ENCODE measurements at places on chromosomes 12 and 14.

DNA sequence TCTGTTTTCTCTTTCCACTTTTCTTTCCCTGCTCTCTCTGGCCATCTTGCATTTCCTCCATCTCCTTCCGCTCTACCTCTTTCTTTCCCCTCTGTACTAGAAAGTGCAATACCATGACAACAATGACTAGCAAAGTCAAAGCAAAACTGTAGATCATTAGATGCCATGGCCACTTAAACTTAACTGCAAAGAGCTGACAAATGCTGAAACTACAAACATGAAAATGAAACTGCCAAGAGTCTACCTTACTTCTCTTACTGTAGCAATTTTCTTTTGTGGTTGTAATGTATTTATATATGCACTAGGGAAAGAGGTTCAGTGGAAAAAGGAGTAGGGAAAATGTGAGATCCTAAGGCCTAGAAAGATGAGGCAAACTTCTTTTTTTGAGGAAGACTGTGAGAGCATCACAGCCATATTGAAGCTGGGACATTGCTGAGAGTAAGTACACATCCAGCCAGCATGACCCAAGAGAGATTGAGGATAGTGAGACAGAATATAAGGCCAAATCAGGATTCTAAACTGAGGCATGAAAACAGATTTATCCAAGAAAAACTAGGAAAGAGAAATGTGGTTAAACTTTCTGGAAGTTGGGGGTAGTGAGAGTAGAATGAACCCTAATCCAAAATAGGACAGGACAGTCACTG is 276.6 kb upstream of the NAV3 start:
- peak; percentile 39 for DNase-seq

GRCh38 chr14:20597108-20597507 is 5.9 kb upstream of the RNASE12 start:
- DNase-seq: no peak

GRCh38 chr12:52162981-52163380 is 28.8 kb downstream of the KRT80 start:
- DNase-seq: no peak

GRCh38 chr12:112928978-112929377 is 9.3 kb upstream of the OAS3 start:
- DNase-seq: no peak

DNA sequence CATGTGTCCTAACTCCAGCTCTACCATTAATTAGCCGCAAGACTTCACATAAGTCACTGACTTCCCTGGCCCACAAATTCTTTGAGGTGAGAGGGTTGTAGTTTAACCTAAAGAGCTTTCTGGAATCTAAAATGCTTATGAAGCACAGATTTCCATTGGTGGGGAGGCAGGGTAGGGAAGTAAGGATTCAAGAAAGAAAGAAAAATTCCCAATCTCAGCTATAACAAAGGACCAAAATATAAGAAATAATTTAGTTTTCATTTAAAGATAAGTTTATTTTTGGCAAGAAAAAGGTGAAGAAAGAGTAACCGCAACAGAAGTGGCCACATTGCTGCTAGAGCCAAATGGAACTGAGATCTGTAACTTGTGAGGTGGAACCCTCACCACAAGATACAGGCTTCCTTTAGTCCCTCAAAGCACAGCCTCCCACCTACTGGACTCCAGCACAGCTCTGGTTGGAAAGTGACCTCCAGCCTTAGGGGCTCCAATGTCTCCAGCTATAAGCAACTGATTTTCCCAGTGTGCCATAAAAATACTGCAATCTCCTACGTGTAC is 23.6 kb downstream of the DAD1 start:
- no peak for DNase-seq

DNA sequence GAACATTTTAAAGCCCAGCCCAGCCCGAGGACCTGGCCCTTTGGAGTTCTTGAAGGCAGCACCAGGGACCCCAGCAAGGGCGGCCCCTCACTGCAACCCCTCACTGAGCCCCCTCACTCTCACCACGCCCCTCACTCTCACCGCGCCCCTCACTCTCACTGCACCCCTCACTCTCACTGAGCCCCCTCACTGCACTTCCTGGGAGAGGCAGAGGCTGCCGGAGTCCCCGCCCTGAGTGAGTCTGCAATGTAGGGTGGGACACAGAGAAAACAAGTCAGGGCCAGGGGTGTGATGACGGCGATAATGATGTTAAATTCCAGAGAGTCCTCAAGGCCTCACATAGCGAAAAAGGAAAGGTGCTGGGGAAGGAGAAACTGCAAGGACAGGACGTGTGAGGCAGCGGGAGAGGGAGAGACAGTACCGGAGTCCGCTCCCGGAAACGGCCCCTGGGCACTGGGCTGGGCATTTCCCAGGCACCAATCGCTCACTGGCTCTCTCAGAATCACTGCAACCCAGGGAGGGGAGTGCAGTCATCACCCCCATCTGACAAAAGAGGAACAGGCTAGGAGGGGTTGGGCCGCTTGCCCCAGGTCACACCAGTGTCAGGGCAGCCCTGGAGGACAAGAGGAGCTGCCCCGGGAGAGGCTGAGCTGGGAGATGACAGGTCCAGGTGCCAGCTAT is 24.9 kb downstream of the CCDC88C start:
- DNase-seq: no peak

GRCh38 chr14:60648934-60649874 is at the start of gene SIX1:
TSS of gene SIX1 (minus strand) at chr14:60649477. CDS start at chr14:60649189, 288 bp downstream.
- DNase-seq: peak; percentile 80

DNA sequence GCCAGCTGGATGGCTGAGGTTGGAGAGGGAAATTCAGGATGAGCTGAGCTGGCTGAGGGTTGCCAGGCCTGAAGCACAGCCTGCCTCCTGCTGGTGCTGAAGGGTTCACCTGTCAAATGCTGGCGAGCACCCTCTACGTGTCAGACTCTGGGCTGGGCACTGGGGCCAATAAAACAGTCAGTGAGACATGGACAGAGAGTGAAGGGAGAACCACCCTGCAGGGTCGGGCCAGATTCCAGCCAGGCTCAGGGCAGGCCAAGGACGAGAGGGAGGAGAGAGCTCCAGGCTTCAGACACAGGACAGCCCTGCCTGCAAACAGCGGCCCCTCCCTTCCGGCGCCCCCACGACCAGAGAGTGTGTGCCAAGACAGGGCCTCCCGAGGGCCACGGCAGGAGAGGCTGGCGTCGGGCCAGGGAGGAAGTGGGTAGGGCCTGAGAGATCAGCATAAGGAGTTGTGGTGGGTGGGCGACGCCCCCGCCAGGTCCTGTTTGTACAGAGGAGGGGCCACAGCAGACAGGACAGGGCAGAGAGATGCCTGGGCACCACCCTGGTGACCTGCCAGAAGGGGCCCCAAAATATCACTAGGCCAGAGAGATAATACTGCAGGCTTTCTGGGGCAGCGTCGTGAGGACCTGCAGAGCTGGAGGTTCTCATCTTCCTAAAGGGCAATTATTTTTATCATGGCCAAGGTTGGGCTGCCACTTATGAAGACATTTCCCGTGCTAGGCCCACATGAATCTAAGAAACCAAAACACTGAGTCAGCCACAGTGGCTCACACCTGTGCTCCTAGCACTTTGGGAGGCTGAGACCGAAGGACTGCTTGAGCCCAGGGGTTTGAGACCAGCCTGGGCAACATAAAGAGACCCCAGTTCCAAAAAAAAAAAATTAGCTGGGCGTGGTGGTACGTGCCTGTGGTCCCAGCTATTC is 73.1 kb upstream of the GPR68 start:
- DNase-seq: no peak

DNA sequence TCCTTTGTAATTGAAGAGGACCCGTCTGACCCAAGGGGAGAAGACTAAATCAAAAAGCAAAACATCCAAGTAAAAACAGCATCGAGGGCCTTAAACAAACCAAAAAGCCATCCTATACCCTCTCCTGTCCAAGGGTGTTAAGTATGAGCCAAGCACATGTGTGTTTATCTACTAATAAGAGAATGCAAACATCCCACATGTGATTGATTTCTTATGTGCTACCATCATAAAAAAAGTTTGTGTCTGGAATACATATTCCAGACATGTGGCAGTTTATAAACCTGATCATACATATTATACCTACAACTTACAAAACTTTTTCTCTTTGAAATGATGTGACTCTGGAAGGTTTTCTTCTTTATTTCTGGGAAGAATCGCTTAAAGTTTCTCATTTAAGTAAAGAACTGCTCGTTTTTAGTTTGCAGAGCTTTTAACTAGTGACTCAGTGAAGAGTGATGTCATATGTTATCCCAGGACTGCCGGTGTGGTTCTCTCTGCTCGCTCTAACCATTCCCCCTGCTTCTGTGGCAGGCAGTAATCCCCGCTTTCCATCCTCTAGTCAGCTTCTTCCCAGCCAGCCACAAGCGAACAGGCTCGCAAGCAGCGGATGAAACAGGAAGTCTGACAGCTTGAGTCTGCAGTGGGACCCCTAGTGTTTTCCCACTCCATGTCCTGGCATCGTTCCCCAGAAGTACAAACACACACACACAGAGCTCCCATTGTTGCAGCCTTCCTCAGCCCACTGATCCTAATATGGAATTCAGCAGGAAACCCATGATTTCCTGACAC is 431 bp upstream of the RHOJ start:
- no peak for DNase-seq

DNA sequence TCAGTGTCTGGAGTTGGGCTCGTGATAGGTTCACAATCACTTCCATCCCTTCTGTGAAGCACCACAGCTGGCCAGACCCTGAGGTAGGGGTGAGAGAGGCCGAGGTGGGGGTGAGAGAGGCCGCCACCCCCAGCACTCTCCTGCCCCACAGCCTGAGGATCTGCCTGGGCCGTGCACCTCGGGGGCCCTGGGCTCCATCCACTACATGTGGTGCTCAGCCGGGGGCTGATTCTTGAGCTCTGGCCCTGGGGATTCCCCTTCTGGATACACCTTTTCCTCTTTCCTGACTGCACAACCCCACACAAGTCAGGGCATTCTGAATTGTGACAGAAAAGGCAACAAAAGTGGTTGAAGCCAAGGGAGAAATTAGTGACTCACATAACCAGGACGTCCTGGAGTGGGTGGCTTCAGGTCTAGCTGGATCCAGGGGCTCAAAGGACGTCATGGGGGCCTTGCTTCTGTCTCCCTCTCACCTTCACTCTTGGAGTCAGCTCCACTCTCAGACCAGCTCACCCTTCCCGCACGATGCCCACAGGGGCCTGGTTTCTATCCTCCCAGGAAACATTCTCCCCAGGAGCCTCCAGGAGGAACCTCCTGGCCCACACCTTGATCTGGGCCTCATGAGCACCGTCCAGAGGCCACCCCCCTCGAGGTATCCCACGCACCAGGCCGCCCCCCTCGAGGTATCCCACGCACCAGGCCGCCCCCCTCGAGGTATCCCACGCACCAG is 12.1 kb upstream of the FBRSL1 start:
- DNase-seq: no peak

- DNase-seq: no peak
Observed at GRCh38 chr12:89181271-89181920, 170.9 kb downstream of the DUSP6 start.

- peak; percentile 7 for DNase-seq
Observed at GRCh38 chr14:63910583-63911363, 58.0 kb downstream of the SYNE2 start.

DNA sequence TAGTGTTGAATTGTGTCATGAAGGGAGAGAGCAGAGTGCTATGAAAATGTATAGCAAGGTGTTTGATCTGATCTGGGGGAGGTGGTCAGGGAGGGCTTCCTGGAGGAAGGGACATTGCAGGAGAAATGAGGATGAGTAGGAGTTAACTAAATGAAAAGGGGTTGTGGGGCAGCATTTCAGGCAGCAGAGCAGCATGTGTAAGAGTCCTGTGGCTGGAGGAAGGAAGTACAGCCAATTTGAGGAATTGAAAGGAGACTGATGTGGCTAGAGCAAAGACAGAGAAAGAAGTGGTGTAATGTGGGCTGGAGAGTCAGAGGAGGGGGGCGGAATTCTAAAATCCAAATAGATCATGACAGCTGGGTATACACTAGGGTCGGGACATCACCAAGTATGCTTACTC is 20.5 kb downstream of the NPC2 start:
- no peak for DNase-seq

GRCh38 chr14:73027546-73027945 is 640 bp upstream of the ZFYVE1 start:
- DNase-seq: no peak

DNA sequence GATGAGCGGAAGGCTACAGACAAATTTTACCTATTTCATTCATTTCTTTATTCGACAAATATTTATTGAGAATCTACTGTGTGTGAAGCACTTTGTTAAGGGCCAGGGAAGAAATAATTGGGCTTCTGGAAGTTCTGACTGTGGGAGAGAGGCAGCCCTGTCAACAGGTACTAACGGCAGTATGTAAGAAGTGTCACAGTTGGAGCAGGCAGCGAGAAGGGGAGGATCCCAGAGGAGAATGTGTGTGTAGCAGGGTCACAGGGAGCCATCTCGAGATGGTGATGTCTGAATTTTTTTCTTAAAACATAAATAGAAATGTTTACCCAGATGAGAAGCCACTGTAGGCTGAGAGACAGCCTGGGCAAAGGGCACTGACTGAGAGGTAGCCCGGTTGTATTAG is 163.3 kb upstream of the SLC38A2 start:
- DNase-seq: no peak

DNA sequence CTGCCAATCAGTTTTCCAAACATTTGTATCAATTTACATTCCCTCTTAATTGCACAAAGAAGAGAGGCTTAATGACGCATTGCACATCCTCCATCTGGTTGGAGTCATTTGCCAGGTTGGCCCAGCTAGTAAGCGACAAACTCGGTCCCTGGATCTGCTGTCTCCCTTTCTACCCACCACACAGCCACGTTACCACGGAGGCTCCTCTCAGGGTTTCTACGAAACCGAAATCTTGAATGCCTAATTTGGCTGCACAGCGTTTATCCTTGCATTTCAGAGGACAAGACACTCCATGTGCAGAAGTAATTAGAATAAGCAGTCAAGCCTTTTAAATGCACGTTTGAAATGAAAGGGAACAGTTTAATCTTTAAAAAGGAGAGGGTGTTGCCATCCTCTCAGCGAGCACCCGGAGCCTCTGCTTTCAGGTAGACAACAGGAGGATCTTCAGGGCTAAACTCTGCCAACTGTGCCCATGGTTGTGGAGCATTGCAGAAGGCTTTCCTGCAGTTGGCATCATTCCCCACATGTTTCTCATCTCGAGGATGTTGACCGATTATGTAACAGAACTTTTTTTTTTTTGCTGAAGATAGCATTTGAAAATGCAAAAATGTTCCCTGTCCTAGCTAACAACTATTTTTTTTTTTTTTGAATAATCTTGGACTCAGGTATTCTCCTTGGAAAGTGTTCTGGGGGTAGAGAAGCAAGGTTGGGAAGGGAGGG is 37.8 kb downstream of the SLC24A4 start:
- DNase-seq: no peak

- DNase-seq: no peak
Observed at GRCh38 chr14:102479777-102480176, 29.8 kb downstream of the ANKRD9 start.

GRCh38 chr12:25020621-25021243 is 71.8 kb upstream of the BCAT1 start:
- DNase-seq: peak; percentile 54

- no peak for DNase-seq
Observed at GRCh38 chr12:74482115-74482514, 55.5 kb upstream of the ATXN7L3B start.

GRCh38 chr12:120961604-120962531 is 16.5 kb upstream of the HNF1A start:
- no peak for DNase-seq

GRCh38 chr14:22994762-22995275 is 12.5 kb upstream of the AJUBA start:
- DNase-seq: peak; percentile 65

- DNase-seq: no peak
Observed at GRCh38 chr14:97180304-97181200, 383.4 kb downstream of the VRK1 start.

Data from GM20000 (cell line).